ENCODE measurements at places on chromosomes 1 and 21. TPM values are rescaled to one million over a fixed set of nuclear protein-coding genes. Genes with fewer than 3 reads are reported as not detected.

ZNF684 gene
- total RNA-seq: 10.5 TPM

OR2T29 gene
- not detected for total RNA-seq

HES4 gene
- total RNA-seq: 15.9 TPM

NFIA gene
- total RNA-seq: 21.1 TPM

EFNA3 gene
- total RNA-seq: 3.5 TPM

AADACL3 gene
- not detected for total RNA-seq

TENT5C gene
- total RNA-seq: 0.91 TPM

NPHS2 gene
- total RNA-seq: not detected

OR2AK2 gene
- total RNA-seq: not detected

SPRR2E gene
- total RNA-seq: not detected

TSSK3 gene
- total RNA-seq: 1.2 TPM

FCGR1A gene
- total RNA-seq: not detected

PDZK1IP1 gene
- total RNA-seq: not detected

PCP4 gene
- 15.8 TPM for total RNA-seq

OR2W3 gene
- total RNA-seq: not detected

KCNN3 gene
- total RNA-seq: 27.7 TPM

CRB1 gene
- total RNA-seq: 0.08 TPM

TRIM58 gene
- not detected for total RNA-seq

GJA5 gene
- not detected for total RNA-seq

ZBED6 gene
- 21.4 TPM for total RNA-seq

FCRL2 gene
- total RNA-seq: not detected

NT5C1A gene
- total RNA-seq: not detected

CNIH3 gene
- total RNA-seq: 0.49 TPM

INKA2 gene
- total RNA-seq: 22.1 TPM
